ENCODE measurements at places on chromosomes 3 and 15. TPM values are rescaled to one million over a fixed set of nuclear protein-coding genes. Genes with fewer than 3 reads are reported as not detected.

- H3K4me3 ChIP-seq: no peak overlapping the region
- DNase-seq: peak; percentile 71
- H3K4me1 ChIP-seq: peaks cover 4% of the 10 kb centered on the region
- no peaks in the 10 kb centered on the region for H3K36me3 ChIP-seq
- no peaks in the 10 kb centered on the region for H3K27me3 ChIP-seq
Observed at GRCh38 chr3:149771652-149772271, 19.5 kb upstream of the COMMD2 start.

DNA sequence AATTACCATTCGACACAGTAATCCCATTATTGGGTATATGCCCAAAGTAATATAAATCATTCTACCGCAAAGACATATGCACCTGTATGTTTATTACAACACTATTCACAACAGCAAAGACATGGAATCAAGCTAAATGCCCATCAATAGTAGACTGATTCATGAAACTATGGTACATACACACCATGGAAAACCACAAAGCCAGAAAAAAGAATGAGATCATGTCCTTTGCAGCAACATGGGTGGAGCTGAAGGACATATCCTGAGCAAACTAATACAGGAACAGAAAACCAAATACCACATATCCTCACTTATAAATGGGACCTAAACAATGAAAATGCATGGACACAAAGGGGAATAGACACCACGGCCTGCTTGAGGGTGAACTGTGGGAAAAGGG lies 11.1 kb upstream of the MCF2L2 start:
- peaks cover 14% of the 10 kb centered on the region for H3K27me3 ChIP-seq
- H3K36me3 ChIP-seq: peaks cover 3% of the 10 kb centered on the region
- peak overlapping the region; percentile 13 for H3K27ac ChIP-seq
- H3K4me1 ChIP-seq: no peaks in the 10 kb centered on the region
- DNase-seq: no peak

TNNC1 gene
- 0.45 TPM for total RNA-seq

GRCh38 chr3:44999782-45000181 lies 23.7 kb downstream of the EXOSC7 start:
- no peaks in the 10 kb centered on the region for H3K27me3 ChIP-seq
- no peak overlapping the region for H3K4me3 ChIP-seq
- no peaks in the 10 kb centered on the region for H3K4me1 ChIP-seq
- H3K36me3 ChIP-seq: peaks cover 23% of the 10 kb centered on the region

TGM4 gene
- total RNA-seq: not detected

DNA sequence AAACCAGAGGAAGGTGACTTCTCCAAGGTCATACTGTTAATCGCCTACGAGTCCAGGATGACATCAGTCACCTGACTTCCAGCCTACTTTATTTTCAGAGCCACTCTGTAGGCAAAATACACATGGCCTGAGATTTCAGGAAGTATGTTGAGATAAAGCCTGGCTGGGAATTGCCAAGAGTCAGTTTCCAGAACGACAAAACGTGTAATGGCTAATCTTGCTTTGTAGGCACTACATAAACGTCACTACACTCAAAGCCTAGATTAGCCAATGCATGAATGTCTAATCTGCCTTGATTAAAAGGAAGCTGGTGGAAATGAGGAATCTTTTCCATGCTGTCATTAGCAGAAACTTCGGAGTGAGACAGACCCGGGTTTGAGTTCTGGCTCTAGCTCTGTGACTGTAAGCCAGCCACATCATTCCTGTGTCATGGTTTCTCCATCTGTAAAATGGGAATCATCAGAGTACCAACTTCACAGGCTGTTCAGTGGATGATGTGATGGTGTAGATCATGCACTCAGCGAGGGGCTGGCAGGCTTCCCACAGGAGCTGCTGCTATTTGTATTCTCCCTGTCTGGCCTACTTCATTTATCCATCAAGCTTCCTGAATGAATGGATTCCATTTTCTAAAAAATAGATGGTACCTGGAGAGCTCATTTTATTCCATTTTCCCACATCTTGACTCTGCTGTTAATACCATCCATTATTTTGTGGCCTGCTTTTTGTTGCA lies 241.9 kb downstream of the XXYLT1 start:
- no peak for DNase-seq
- no peak overlapping the region for H3K4me3 ChIP-seq
- no peaks in the 10 kb centered on the region for H3K36me3 ChIP-seq
- no peaks in the 10 kb centered on the region for H3K27me3 ChIP-seq

Data from neural crest cell (in vitro differentiated cells).